Endodermal cell (in vitro differentiated cells): ENCODE measurements at places on chromosomes 6 and 20. TPM values are rescaled to one million over a fixed set of nuclear protein-coding genes. Genes with fewer than 3 reads are reported as not detected.

DNA sequence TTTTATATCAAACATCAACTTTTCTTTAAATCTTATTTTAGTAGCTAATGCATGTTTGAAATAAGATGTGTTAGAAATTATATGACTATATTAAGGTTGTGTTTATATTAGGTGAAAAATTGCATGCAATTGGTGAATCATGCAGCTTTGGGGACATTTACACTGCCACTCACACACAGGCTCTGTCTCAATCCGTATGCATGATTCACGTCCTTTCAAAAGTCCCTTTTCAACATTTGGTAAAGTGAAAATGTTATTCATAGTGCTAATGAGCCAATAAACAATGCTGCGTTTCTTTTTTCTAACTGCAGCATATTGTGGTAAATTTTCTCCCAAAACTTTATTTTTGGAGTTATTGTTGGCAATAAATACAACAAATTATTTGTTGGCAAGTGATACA, 198.0 kb downstream of the FUT9 start:
- no peak for DNase-seq

DNA sequence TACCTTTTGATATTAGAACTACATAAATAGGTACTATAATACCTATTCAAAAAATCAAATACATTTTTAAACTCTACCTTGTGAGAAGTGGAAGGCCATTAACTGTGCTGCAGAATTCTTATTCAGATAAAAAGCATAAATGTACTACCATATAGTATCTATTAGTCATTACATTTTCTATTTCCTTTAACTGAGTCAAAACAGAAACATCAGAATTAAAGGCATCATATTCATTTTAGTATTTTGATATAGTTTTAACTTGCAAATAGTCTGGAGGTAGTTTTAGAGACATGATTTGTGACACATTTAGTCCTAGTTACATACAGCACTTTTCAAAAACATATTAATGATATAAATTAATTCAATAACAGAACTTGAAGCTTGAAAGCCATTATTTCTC, 39.9 kb upstream of the TAB2 start:
- DNase-seq: no peak

DNA sequence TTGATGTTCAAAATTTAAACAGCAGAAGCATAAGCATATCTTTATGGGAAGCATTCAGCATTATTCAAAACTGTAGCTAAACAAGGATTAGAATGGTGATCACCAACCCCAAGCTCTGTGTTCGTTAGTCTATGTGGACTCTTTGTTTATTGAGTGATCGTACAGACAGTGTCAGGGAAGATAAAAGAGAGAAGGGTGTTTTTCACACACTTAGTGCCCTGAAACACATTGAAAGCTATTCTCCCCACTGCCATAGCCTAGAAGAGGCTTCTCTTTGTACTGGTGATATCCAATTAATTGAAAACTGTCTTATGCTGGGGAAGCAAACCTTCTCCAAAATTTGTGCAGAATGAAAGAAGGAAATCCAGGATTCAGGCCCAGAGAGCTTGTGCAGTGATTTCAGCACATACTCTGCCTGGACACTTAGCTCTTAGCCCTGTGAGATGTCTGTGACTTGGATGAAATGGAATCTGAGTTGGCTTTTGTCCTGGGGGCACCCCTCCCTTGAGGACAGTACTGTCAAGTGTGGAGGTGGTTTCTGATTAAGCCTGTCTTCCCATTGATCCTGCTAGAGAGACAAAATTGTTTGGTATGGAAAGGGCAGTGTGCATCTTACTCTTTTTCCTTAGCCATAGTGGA, 125.7 kb upstream of the MTHFD1L start:
- DNase-seq: no peak

- no peak for DNase-seq
These were observed 248.6 kb downstream of the HIVEP2 start for GRCh38 chr6:142696123-142697000.

GRCh38 chr6:89035252-89036101, 45.1 kb upstream of the PNRC1 start:
- DNase-seq: no peak

GRCh38 chr20:34388678-34389077, 25.6 kb downstream of the ITCH start:
- DNase-seq: no peak

DNA sequence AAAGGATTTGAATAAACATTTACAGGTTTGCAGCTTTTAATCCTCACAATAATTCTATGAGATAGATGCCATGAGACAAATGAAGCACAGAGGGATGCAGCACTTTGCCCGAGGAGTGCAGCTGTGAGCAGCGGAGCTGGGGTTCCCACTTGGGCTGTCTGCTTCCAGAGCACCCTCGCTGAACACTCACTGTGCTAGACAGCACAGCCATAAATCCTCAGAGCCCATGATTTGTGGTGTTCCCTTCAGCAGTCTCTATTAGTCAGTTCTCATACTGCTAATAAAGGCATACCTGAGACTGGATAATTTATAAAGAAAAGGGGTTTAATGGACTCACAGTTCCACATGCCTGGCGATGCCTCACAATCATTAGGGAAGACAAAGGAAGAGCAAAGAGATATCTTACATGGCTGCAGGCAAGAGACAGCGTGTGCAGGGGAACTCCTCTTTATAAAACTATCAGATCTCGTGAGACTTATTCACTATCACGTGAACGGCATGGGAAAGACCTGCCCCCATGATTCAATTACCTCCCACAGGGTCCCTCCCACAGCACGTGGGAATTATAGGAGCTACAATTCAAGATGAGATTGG, 25.3 kb upstream of the CTAGE9 start:
- no peak for DNase-seq

GRCh38 chr20:41984031-41984430, 365.9 kb upstream of the CHD6 start:
- DNase-seq: no peak

- no peak for DNase-seq
These were observed 9.5 kb upstream of the SIRPB1 start for GRCh38 chr20:1629321-1629720.

DNA sequence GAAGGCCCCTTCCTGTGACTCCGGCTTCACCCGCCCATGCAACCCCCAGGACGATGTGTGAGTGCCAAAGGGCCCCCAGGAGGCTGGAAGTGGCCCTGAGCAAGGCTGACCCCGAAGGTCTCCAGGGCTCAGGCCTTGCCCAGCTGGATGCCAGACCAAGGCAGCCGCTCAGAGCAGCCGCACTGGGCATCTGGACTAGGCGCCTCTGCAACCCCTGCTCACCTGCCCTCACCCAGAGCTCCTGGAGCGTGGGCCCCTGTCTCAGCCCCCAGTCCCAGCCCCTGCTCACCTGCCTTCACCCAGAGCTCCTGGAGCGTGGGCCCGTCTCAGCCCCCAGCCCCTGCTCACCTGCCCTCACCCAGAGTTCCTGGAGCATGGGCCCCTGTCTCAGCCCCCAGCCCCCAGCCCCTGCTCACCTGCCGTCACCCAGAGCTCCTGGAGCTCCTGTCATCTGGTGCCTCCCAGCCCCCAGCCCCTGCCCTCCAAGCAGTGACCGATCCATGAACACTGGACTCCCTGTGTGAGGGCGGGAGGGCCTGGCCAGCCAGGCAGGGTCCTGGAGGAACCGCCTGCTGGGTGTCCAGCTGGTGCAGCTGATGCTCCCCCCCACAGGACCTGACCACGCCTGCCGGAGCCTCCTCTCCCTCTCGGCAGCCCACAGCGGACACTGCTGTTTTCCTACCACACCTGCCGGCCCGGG, 1.1 kb downstream of the SRMS start:
- no peak for DNase-seq

DNA sequence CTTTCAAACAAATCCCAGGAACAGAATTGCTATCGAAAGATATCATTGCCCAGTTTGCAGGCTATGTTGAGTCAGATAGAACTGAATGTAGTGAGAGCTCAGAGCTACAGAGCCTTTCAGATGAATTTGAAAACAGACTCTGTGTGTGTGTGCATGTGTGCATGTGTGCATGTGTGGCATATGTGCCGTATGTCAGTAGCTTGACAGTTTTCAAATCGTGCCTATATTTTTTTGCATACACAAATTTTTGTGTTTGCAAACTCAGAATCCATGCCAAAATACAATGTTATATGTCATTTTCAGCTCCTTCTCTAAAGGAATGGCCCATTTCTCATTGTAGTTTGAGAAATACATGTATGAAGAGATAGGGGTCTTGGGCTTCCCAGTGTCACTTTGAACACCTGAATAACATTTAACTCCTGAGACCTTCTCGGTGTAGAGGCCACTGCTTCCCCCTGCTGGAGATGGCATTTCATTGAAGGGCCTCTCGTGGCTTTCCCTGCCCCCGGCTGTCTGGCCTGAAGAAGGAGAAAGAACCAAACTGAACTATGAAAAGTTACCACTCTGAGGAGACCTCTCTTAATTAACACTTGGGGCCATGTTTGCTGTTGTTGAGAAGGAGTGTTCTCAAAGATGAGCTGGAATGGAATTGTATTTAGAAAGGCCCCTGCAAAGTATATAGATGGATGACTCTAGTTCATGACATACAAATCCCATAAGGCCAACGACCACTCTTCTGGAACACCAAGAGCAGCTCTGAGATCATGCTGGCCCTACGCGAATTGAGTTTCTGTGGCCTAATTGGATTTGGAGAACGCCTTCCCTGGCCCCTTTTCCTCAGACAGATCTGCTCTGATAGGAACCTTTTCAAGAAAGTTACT, 58.7 kb downstream of the VAPB start:
- peak; percentile 91 for DNase-seq

GRCh38 chr6:156590482-156590881, 186.7 kb upstream of the ARID1B start:
- peak; percentile 63 for DNase-seq

GRCh38 chr6:84581494-84582259, 182.7 kb downstream of the TBX18 start:
- no peak for DNase-seq

DNA sequence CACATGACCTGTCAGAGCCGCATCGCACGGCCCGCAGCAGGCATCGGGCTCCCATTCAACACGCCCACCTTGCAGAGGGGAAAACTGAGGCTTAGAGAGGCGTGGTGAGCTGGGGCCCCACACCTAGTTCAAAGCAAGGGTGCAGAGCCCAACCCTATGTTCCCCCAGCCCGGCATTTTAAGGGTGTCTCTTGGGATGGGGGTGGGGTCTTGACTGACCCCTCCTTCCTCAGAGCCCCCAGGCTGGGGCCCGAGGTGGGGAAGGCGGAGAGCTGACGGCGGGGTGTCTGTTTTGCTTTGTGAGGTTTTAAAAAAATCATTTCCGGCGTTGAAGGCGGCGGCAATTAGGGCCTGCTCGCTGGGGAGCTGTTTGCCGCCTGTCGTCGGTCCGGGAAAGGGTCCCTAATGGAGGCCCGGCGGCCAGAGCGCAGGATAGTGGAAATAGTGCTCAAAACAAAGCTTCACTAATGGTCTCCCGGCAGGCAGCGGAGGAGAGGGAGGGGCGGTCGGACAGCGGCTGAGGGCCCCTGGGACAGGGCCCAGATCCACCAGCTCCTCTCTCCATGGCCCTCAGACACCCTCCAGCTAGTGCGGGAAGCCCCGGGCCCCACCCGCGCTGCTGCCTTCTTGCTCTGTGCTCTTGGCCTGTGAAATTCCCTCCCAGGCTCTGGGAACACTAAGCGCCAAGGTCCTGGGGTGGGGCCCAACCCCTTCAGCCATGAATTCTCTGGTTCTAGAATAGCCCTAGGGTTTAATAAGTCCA, 11.9 kb downstream of the VSTM2L start:
- DNase-seq: peak; percentile 92

DNA sequence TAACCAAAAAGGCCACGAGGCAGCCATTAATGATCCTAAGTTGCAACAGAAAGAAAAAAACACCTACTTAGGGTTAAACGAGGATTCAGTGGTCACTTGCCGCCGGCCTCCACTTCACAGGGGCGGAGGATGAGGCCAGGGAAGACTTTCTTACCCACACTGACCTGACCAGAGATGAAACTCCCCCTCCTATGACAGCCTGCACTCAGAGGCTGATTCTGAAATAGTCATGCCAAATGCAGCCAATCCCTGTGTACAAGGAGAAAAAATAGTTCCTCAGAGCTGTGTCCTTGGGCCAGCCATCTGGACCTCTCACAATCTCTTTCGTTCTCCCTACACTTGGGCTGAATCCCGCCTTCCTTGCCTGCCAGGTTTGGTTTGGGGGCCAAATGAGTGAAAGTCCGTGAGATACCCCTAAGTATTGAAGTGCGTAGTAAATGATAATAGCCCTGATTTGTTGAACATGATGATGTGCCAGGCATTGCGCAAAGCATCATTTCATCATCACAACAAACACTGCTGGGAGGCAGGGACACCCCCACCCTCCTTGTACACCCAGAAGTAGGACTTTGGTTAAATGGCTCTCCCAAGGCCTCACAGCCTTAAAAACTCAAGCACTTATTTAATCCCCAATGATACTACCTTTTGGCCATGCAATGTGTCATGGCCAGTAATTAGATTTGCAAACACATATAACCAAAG, 3.2 kb upstream of the IRF4 start:
- DNase-seq: no peak

- DNase-seq: no peak
These were observed 6.0 kb downstream of the MLN start for GRCh38 chr6:33797626-33798342.

- DNase-seq: no peak
These were observed 1.0 kb upstream of the STMND1 start for GRCh38 chr6:17100806-17101205.

GRCh38 chr20:61364147-61364546, 112.1 kb downstream of the CDH4 start:
- no peak for DNase-seq

DNA sequence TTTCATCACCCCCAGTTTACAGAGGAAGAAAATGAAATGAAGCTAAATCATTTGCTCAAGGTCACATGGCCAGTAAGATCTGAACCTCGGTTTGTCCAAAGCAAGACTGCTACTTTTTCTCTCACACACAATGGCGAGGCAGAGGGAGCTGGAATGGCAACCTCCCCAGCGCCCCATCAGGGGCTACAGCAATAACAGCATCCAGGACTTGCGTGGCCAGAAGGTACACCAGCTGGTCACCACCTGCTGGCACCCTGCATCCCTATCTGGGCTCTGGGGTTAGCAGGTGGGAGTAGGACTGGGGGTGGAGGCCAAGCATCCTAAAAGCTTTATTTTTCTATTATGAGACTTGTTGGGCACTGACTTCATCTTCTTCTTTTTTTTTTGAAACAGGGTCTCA, 41.3 kb downstream of the TTI1 start:
- DNase-seq: no peak

DNA sequence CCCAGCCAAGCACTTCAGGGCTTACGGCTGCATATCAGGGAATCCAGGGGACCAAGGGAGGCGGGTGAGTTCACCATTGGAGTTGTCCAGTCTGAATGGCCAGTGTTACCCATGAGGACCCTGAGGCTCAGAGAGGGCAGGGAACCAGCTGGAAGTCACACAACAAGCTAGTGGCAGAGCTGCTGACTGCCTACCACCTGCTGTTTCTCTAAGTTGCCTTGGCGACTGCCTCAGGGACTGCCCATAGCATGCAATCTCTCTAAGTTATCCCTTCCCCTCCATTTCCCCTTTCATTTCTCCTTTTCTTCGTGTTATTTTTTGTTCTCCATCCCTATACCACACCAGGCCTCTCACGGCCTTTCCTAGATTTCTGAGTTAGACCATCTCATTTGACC, 71.8 kb upstream of the SIRPA start:
- no peak for DNase-seq

Gene GPX5
- not detected in 2 replicates for total RNA-seq

Gene SLC17A5
- 7.5 to 11.9 TPM (median 8.3 TPM) in 3 replicates for total RNA-seq

Gene PRSS35
- 2.0 and 2.1 TPM in 2 replicates for total RNA-seq

Gene MYT1
- total RNA-seq: 4.5 to 8.2 TPM (median 5.7 TPM) in 3 replicates

Gene PREX1
- total RNA-seq: 60.6 to 77.1 TPM (median 70.5 TPM) in 3 replicates

Gene KIF13A
- 35.1 and 35.3 TPM in 2 replicates for total RNA-seq

Gene NCR2
- not detected in 3 replicates for total RNA-seq

Gene GRM1
- 0.57 and 0.59 TPM in 2 replicates for total RNA-seq

Gene HLA-DPB1
- 18.9 to 20.6 TPM (median 19.8 TPM) in 3 replicates for total RNA-seq

Gene MACROD2
- total RNA-seq: 3.6 to 4.8 TPM (median 3.9 TPM) in 3 replicates

Gene NKAPL
- total RNA-seq: 0.27 and 0.42 TPM in 2 replicates

Gene IMPG1
- total RNA-seq: not detected in 2 replicates

Gene SASH1
- 12.4 and 14.5 TPM in 2 replicates for total RNA-seq

Gene HSPA1A
- total RNA-seq: 18.5 to 53.1 TPM (median 51.9 TPM) in 3 replicates

Gene PRL
- not detected in 3 replicates for total RNA-seq
